ENCODE measurements at places on chromosomes 3 and 15. TPM values are rescaled to one million over a fixed set of nuclear protein-coding genes. Genes with fewer than 3 reads are reported as not detected.
A peak's percentile ranks its signal among the peaks of the same experiment; 100 is the strongest.

GRCh38 chr3:45547764-45548680, 46.5 kb upstream of the LIMD1 start:
- DNase-seq: no peak

DNA sequence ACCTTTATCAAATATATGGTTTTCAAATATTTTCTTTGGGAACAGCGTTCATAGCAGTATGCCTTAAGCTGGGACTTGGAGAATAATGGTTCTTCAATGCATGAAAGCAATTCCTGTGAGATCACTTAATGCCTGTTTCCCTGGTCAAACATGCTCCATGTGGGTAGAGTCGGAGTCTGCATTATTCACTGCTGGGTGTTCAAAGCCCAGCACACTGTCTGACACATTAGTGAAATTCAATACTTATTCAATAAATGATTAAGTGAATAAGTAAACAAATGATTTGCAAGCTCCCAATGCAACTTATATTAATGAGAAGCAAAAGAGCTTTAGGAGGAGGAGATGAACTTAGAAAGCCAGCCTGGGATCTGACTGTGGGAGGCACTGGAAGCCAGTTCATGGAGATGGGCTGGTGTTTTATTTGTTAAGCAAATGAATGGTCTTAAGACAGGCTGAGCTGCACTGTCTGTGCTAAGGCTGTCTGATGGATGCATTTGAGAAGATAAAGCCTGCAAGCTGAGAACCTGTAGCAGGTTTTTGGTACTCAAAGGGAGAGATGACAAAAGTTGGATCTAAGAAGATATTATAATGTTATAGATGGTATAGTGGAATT, 490.8 kb downstream of the MCTP2 start:
- no peak for DNase-seq

- no peak for DNase-seq
Measured at GRCh38 chr3:107781253-107781652, 258.5 kb downstream of the BBX start.

DNA sequence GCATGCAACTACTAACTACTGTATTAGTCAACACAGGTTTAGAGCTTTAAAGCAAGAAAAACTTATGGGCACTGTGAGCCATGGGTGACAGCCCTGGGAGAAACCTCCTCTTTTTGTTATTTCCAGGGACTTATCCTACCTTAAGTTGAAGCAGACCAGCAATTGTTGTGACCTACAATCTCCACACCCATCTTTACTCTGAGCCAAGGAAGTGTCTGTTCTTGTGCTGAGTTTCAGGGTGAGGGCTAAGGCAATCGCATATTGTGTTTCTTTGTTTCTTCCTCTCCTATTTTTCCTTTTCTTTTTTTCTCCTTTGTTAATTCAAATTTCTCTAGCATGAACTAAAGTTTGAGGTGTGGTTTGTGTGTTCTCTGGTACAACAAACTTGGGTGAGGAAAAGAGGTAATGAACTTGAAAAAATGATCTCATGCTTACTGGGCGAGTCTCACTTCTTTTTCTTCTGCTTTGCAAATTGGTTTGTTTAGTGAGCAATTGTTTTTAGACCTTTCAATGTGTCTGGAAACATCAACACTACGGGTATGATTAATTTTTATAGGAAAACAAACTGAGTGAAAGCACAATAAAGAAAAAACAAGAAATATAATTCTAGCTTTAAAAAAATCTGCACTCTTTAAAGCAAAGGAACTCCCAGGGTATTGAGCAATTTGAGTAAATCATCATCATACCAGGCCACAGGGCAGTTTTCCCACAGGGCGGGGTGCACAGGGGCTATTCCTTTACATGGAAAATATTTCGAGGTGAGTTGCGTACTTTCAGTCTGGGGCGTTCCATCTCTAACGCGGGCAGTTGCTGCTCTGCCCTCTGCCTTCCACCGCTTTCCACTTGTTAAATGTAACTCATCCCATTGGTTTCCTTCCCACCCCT, 2.7 kb downstream of the UPK1B start:
- DNase-seq: no peak

GRCh38 chr3:183447206-183448001, 19.0 kb upstream of the MCF2L2 start:
- DNase-seq: peak; percentile 86

DNA sequence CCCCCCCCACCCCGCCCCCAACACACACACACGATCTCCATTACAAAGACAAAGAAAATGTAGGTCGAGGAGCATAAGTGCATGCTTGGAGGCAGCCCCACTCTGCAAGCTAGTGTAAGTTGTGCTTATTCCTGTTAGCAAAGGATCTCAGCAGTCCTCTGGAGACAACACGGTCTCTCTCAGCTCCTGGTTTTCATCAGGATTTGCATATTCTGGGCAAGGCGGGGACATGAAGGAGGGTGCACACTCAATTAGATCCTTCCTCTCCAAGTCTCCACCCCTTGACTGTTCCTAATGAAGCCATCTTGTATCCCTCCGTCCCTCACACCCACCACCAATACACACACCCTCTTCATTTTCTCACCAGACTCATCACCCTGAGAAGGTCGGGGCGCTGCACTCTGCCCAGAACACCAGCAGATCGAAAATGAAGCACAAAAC, 63.8 kb downstream of the MRPL46 start:
- no peak for DNase-seq

GRCh38 chr3:34859746-34860145, 779.6 kb upstream of the ARPP21 start:
- DNase-seq: no peak

- peak; percentile 15 for DNase-seq
Measured at GRCh38 chr15:83106994-83107840, at the start of gene TM6SF1. TM6SF1 (plus strand) TSS chr15:83107645; CDS start chr15:83107681, 36 bp downstream.

- DNase-seq: no peak
Measured at GRCh38 chr3:12372741-12373280, 83.9 kb downstream of the PPARG start.

- DNase-seq: no peak
Measured at GRCh38 chr3:134897391-134898141, 102.5 kb downstream of the EPHB1 start.

- no peak for DNase-seq
Measured at GRCh38 chr15:64558460-64559179, 98.2 kb downstream of the ZNF609 start.

GRCh38 chr3:11154953-11155325, 646 bp downstream of the HRH1 start:
- DNase-seq: no peak

DNA sequence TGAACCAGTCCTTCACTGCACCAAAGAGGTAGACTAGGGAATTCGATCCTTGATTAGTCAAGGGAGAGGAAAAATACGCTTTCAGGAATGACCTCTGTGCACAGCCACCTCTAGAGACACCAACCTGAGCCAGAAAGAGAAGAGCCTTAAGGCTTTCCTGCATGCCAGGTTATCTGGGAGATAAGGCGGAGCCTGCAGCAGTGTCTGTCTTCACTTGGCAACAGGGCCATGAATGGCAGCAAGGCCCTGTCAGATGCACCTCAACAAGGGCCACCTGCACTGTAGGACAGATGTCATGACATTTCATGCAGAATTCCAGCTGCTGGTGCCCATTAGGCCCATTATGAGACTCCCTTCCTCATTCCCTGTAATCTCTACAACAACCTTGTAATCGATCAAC, 88.1 kb downstream of the MEX3B start:
- no peak for DNase-seq

DNA sequence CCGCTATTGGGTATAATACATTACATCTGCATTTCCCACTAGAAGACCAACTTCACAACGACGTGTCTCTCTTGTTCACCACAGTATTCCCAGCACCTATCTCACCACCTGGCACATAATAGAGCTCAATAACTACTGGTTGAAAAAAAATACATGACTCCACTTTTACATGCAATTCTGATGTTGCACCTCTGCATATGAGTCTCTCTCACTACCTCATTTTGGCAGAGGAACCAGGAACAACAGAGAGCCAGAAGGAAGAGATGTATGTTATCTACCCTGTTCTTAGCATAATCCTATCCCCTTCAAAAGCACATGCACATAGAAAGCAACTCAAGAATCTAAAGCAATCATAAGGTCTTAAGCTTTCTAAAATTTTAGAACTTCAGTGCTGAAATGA, 61.6 kb downstream of the SHQ1 start:
- no peak for DNase-seq

DNA sequence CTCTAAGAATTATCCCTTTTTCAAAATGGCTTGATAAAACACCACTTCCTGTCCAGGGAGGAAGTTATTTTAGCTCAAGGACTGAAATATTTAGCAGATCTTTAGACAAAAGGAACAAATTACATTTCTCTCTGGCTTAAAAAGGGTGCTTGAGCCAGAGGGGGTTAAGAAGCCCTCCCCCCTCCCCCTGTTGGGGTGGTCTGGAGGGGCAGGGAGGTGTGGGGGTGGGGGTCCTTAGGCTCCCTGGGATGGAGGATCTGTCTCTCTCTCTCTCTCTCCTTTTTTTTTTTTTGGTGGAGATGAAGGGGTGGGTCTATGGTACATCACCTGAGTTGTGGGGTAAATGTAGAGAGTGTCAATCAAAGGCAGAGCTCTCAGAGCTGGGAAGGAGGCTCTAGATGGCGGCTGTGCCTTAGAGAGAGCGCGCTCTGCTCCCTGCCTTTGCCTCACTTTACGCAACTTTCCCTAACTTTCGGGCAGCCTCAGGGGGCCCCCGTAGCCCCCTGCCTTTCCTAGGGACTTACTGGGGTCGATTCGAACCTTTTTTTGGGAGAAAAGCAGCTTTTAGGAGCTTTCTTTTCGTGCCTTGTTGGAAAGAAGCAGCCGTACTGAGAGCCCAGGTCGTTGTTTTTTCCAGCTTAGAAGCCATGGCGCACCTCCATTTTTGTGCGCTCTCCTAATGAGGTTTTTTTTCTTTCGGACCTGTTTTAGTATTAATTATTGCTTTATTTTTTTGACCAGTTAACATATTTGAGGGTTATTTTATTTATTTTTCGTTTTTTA, at the start of gene CHD2:
Gene CHD2, plus strand, starts transcription at position 377 of the 783 bp plus-strand sequence. CDS start 914 bp downstream, outside the sequence.
- DNase-seq: no peak

GRCh38 chr15:58919232-58919631, 14.2 kb downstream of the SLTM start:
- DNase-seq: no peak

DNA sequence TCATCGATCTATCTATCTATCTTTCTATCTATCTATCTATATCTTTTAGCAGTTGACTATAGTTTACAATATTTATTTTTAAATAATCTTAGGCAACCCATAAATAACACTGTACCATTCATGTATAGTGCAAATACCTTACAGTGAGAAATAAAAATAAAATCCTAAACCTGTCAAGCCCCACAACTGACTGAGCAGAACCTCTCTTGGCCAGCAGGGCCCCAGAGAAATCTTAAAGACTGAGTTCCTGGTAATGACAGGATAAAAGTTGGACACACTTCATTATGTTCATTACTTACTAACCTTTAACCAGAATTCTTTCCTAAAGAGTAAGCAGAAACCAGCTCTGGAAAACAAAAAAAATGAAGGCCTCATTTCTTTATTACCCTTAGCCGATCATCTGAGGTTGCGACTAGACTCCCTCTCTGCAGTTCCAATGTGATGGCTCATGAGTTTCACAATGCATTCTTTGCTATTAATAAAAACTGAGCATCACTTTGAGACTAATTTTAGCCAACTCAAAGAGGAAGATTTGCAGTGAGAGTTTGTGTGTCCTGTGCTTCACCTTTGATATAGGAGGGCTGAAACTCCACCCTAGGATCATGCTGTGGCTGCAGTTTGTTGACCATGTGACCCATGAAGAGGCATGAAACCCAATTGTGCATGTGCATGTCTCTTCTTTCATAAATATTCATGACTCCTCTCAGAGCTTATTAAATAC, 1072.0 kb downstream of the NSUN3 start:
- no peak for DNase-seq

GRCh38 chr3:84109911-84110310, 848.9 kb upstream of the CADM2 start:
- no peak for DNase-seq

DNA sequence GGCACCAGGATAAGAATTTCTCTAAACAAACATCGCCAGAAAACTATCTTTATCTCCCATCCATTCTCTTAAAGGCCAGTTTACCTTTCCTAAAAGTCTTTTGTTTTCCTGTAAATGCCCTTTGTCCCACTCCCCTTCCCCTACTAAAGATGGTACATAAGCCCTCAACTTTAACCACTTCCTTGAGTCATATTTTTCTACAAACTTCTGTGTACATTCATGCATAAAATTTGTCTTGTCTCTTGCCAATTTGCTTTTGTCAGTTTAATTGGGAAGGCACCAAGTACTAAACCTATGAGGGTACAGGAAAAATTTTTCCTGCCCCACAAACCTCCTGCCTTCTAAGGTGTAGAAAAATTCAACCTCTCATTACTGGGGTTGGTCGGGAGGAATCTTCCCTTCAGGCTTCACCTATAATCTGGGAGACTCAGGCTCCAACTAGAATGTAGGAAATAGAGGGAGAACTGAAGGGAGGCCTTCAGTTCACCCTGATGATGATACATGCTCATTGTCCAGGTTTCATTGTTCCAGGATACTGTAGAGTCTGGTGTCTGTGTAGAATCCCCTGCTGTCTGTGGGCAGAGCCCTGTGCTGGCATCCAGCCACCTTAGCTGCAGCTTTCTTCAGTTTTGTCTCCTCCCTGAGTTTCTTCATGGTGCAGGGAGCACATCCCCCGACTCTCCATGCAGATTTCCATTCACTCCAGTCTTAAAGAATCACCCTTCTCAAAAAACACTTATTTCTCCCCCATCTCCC, 53.2 kb downstream of the CD200R1L start:
- DNase-seq: no peak

GRCh38 chr15:37246856-37247255, 146.5 kb upstream of the MEIS2 start:
- DNase-seq: no peak

DNA sequence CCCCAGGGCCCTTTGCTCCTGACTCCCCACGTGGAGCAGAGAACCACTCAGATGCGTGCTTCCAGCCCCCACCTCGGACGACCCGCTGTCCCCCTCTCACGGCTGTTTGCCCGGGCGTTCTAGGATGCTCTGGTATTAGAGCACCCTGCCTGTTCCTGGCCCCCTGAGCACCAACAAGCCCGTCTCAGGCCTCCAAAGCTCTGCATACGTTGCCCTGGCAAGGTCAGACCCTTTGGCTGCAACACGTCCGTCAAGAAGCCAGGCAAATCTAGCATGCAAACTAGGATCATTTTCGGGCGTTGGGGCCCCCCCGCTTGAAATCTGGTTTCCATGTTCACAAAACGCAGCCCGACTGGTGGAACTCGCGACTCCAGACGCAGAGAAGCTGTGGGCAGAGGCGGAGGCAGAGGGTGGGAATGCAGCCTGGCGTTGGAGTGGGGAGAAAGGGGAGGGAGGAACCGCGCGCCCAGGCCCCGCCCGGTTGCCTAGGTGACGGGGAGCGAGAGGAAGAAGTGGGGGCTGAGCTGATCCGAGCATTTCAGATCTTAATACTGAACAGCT, 86.2 kb upstream of the PIAS1 start:
- peak; percentile 76 for DNase-seq

- DNase-seq: no peak
Measured at GRCh38 chr3:151556596-151556995, 95.7 kb upstream of the IGSF10 start.

GRCh38 chr15:85542895-85543331, 162.5 kb downstream of the AKAP13 start:
- DNase-seq: no peak

- no peak for DNase-seq
Measured at GRCh38 chr3:60308808-60309207, 942.4 kb downstream of the FHIT start.

The ARHGAP11A gene
- 12.6 TPM for total RNA-seq

The TUBGCP5 gene
- 23.6 TPM for total RNA-seq

The IQCF5 gene
- not detected for total RNA-seq

The ROPN1 gene
- 0.16 TPM for total RNA-seq

The SPESP1 gene
- total RNA-seq: 0.16 TPM

The SH3GL3 gene
- total RNA-seq: 186 TPM

The SLC12A1 gene
- total RNA-seq: 0.16 TPM

The PAQR9 gene
- 0.94 TPM for total RNA-seq

The CX3CR1 gene
- total RNA-seq: 11.4 TPM

The BHLHE40 gene
- total RNA-seq: 6.6 TPM

The FSTL1 gene
- 63.8 TPM for total RNA-seq

The RFTN1 gene
- total RNA-seq: 6.4 TPM

All from occipital lobe (tissue), 3 donors.